H7 (cell line): ENCODE measurements at places on chromosomes 5 and 9. TPM values are rescaled to one million over a fixed set of nuclear protein-coding genes. Genes with fewer than 3 reads are reported as not detected.

DNA sequence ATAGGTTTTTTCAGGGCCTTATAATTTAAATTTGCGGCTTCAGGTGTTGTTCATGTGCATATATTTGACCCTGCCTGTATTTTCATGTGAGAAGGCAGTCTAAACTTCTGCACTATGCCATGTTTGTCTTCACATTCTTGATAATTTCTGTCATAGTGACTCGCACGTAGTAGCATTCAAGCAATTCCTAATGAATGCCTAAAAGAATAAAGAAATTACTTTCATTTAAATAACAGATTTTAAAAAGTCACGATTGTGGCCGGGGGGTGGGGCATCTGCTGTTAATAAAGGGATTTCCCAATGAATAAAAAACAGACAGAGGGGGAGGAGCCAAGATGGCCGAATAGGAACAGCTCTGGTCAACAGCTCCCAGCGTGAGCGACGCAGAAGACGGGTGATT lies 318.0 kb downstream of the ADAMTS6 start:
- no peak for DNase-seq

- DNase-seq, result no peak
These were observed 6.3 kb upstream of the UGCG start for GRCh38 chr9:111890334-111890733.

DNA sequence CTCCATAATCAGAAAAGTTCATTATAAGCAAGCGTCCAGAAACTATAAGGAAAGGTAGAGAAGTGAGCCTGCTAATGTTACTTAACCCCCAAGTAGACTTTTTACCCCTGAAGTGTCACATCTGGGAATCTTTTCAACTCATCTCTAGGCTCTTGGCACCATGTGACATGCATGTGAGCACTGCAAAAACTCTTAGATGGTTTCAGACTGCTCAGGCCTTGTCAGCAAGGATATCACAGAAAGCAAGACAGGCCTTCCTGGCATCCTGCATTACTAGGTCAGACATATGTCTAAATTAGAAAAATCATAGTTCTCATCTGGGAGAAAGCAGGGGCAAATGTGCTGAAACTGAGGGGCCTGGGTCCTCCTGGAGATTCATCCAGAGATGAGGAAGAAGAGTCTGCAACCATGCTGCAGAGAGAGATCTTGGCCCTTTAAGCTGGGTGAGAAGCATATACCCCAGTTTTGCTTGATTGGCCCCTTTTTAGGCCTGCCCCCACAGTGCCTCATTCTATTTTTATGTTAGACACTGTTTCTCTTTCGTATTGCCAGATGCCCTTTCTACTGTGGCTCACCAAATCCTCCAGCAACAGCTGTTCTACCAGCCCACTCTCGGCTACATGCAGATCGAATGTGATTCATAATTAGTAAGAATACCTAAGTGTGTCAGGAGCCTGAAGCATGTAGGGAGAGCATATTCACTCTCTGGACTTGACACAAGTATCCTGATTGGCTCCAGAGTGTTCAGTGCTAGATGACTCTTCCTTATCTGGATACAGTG lies 19.0 kb downstream of the TMEM8B start:
- DNase-seq, result no peak

DNA sequence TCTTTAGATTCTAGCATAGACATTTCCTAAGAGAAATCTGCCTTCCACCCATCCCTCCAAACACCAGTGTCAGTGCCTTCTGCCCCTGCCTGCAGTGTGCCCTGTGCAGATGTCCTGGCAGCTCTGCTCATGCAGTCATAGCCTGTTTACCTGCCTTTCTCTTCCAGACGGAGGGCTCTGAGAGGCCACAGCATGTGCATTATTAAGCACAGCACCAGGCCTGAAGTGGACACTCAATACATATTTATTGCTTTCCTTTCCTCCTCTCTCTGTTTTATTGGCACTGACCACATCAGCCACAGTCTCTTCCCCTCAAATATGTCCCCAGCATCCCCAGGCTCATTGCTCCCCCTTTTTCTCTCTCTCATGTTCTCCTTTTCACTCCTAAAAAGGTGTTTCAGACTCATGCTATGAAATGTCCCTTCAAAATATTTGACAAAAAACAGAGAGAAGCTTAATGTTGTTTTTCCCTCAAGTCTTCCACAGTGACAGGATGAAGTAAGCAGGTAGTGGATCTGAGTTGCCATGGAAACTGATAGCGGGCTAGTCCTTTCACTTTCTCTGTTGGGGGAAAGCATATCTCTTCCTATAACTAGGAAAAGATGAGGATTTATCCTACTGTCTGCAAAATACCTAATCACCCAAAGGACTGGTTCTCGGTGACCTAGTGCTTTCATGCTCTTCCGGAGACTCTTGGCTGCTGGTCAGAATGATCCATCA lies 100.9 kb downstream of the ATP10B start:
- no peak for DNase-seq

Gene SH3TC2
- 0.07 TPM in 1 of 2 replicates, not detected in the other for total RNA-seq

GRCh38 chr5:148739524-148739923 lies 85.2 kb upstream of the HTR4 start:
- DNase-seq, result no peak
